ENCODE measurements at places on chromosomes 11 and 22. TPM values are rescaled to one million over a fixed set of nuclear protein-coding genes. Genes with fewer than 3 reads are reported as not detected.

DNA sequence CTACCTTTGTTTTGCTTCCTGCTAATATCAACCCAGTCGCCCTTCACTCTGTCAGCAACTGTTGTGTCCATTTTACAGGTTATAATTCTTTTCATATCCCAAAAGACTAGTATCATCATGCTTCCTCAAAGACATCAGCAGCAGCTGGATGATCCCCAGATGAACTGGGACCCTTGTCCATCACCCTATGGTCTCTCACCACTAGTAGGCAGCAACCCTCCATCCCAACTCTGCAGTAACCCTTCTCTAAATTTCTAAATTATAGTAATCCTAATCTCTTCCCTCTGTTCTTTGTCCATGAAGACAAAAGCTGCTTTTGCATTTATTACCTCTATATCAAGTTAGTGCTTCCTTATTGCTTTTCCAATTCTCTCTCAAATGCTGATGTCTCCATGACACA lies 1025.8 kb downstream of the FAM181B start:
- DNase-seq = no peak

GRCh38 chr11:15011776-15012345 lies 39.7 kb upstream of the CALCA start:
- DNase-seq = no peak

The GAL3ST1 gene
- 2.9 TPM for polyA plus RNA-seq

The UCP3 gene
- 1.4 TPM for polyA plus RNA-seq

The CD3D gene
- 4.7 TPM for polyA plus RNA-seq

GRCh38 chr11:101127197-101127698 lies 2.4 kb downstream of the PGR start:
- peak; percentile 34 for DNase-seq

- no peak for DNase-seq
These were observed 130.2 kb upstream of the NCAM1 start for GRCh38 chr11:112831041-112831440.

DNA sequence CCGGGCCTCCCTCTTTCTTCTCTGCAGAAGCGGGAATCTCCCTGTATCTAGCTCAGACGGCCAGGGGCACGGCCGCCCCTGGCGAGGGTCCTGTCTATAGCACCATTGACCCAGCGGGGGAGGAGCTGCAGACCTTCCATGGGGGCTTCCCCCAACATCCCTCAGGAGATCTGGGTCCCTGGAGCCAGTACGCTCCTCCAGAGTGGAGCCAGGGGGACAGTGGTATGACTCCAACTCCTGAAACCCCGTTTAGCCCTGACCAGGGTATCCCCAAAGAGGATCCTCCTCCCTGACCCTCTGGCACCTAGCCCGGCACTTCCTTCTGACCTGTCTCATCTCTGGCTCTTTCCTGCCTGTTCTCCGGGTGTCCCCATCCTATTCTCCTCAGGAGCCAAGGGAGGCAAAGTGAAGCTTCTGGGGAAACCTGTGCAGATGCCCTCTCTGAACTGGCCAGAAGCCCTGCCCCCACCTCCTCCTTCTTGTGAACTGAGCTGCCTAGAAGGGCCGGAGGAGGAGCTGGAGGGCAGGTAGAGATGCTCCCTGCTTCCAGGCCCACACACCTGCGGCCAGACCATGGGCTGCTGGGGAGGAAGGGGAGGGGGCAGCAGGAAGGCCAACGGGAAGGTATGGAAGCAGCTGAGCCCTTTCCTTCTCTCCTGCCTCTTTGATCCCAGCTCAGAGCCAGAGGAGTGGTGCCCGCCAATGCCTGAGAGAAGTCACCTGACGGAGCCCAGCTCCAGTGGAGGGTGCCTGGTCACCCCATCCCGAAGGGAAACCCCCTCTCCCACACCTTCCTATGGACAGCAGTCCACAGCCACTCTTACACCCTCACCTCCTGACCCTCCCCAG lies 12.9 kb downstream of the ROBO3 start:
- no peak for DNase-seq

GRCh38 chr22:50670513-50670912 lies 2.1 kb upstream of the SHANK3 start:
- DNase-seq = no peak

DNA sequence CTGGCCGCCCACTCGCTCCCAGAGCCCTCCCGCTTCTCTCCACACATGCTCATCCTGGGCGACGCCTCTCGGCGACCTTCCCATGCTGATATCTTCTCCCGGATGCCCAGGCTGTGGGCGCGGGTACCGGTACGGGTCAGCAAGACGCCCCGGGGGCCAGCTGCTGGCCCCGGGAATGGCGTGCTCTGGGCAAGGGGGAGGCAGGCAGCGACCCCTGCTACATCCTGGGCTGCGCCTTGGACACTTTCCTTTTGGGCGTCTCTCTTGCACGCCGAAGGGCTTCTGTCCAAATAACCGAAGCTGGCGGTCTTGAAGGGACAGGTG lies 48.1 kb downstream of the RPL27A start:
- DNase-seq = no peak

GRCh38 chr11:134372961-134373360 lies 39.1 kb downstream of the B3GAT1 start:
- no peak for DNase-seq

DNA sequence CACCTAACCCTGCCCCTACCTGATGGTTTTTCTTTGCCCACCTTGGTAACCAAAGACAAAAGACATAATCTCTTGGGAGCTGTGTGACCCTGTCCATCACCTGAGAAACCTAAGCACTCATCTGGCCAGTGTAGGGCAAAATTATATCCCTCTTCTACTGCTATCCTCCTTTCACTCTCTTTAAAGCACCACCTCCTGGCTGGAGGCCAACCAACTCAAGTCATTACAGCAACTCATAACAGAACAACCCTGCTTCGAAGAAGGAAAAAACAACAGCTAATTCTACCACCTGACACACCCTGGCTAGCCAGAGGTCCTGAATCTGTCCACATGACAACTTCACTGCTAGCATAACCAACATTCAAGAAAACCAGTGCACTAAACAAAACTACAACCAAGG lies 45.5 kb downstream of the GAS2 start:
- DNase-seq = peak; percentile 33

DNA sequence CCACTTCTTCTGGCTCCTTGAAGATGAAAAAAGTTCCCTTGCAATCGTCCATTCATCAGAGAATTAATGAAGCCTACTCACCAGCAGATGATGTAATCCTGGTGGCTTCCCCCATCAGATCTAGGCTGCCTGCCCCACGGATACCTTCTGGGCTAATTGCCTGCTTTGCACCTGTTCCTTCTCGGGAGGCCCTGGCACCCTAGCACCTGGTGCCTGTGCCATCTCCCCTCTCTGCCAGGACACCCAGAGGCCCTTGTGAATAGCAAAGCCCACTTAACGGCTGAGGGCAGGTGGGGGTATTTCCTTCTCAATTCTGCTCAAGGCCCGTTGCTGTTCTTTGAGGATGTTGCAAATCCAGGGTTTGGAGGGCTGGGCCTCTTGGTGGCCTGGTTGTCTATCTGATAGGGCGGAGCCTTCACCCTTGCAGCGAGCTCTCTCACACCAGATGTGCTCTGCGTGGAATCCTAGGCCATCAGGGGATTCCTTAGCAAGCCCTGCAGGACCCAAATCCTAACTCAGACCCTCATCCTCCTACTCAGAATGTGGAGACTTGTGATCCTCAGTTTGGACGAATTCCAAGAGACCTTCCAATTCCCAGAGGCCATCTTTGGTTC lies at the start of gene LMO2:
LMO2 (minus strand) TSS at position 363 of the 614 bp plus-strand sequence. CDS start 22,360 bp downstream, outside the sequence.
- DNase-seq = no peak

DNA sequence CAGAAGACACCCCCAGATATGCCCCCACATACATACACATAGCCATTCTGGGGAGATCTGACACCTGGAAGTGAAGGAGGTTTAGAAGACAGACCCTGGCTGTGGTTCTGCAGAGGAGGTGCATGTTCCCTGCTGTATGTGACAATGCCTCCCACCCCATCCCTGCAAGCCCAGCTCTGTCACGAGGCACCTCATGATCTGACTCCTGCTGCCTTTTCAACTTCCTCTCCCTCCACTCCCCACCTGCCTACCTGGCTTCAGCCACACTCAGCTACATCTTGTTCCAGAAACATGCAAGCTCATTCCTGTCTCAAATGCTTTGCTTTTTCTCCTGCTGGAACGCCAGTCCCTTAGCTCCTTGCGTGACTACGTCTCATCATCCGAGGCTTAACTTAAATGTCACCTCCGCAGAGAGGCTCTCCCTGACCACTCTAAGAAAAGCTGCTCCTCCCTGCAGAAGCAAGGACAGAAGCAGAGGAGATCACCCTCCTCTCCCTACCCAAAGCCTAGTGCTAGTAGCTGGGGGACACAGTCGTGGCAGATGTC lies 114.5 kb downstream of the FEZ1 start:
- DNase-seq = no peak

DNA sequence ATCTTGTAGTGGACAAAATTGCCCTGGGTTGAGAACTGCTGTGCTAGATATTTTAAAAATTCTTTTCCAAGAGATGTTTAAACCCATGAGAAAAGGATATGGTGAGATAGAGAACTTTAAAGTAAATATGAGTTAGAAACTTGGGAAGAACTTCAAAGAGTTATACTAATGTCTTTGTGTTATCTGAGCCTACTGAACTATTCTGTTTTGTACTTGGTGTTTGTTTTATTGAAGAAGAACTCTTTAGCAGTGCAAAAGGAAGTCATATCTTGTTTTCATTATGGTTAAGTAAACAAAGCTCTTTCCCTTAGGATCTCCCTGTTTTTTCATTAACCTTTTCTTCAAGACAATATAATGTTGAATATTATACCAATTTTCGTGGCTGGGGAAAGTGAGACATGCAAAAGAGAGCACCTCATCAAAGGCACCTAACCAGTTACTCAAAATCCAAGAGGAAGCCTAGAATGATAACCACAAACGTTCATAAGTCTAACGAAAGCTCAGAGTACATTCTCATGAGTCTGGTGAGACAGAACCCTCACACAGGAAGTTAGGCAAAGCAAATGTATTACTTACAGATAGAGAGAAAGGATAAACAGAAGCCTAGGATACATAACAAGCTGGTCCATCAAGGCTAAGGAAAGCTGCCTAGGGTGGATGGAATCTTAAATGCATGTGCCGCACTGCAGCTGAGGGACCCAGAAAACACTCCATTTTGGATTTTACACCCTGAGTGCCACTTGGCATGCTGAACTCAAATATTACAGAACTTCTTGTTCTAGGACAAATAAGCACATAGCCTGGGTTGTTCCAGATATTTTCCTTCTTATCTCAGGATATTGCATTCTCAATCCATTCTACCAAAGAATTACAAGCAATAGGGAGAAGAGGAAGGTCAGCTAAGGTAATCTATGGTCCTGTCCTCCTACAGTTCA lies 112.5 kb upstream of the ANO3 start:
- no peak for DNase-seq

The REXO2 gene
- polyA plus RNA-seq = 67.8 TPM

DNA sequence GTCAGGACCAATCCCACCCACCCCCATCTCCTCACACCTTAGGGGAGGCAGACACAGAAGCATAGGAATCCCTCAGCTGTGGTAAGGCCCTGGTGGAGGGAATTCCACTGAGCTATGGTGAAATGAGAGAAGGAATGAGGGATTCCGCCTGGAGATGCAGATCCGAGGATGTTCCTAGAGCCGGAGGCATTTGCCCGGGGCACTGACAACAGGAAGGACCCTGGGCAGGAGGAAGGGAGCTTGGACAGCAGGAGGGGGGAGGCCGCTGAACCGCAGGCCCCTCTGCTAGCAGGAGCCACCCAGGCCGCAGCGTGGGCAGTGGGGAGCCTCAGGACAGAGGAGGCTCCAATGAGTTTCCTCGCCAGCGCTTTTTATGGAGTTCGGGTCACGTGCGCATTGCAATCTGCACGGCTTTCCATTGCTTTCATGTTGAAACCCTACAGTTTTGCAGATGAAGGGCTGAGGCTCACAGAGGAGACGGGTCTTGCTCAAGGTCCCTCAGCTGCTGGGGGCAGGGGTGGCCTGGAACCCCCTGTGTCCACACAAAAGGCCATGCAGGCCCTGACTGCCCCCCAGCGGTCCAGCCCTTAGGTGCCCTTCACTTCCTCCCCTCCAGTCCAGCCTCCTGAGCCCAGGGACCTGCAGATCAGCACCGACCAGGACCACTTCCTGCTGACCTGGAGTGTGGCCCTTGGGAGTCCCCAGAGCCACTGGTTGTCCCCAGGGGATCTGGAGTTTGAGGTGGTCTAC lies 15.5 kb downstream of the CSF2RB start:
- no peak for DNase-seq

DNA sequence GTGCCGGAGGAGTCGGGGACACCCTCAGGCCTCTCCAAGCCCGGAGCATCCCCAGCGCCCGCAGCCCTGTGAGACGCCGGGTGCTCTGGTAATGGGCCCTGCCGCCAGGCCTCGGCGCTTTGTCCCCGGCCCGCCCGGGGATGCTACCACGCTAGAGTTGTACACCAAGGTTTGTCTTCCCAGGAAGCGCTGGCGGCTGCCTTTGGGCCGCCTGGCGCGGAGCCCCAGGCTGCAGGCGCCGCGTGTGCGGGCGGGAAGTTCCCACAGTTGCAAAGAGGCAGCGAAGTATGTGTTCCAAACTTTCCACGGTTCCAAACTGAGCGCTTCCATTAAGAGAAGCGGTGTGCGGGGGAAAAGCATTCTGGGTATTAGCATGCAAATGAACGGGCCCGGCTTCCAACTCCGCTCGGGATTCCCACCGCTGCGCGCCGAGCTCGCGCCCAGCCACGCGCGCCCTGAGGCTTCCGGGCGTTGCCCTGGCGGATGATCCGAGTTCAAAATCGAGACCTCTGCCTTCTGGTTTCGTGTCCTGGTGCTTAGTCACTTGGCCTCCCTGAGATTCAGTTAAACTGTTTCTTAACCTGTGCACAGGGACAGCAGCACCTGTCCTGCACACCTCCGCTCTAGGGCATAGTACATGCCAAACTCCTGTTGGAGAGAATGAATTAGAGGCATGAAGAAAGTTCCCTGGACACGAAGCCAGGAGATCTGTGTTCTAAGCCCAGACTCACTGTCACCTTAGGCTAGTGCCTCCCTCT lies 1.3 kb upstream of the PATZ1 start:
- peak; percentile 67 for DNase-seq

- no peak for DNase-seq
These were observed 100.7 kb upstream of the CD82 start for GRCh38 chr11:44464741-44465140.

GRCh38 chr11:12826441-12826840 lies 152.2 kb downstream of the TEAD1 start:
- no peak for DNase-seq

The CCDC188 gene
- polyA plus RNA-seq = 0.10 TPM

DNA sequence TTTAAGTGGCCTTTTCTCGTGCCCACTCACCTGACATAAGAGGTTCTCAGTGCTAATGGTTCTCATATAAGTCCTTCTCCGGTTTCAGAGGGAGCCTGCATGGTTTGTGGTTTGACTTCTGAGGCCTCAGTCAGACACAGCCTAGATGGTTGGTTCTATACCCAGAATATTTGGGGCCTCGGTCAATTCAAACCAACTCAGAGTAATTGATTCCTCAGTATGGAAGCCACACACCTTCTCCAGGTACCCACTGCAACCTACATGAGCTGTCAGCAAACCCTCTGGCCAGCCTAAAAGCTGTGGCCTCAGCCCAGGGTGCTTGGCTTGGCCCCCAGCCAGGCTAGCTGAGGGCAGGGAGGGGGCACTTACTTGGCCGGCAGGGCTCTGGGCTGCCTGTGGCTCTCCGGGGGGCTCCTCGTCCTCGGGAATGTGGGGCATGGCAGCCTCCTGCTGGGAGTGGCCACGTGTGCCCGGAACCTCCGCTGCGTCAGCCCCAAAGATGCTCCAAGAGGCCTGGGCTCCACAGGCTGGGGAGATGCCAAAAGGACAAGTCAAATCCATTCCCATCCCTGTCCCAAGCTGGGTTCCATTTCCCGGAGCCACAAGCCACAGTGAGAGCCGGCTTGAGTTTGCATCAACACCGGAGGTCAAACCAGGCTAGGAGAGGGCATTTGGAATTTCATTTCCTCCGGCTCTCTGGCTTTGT lies 41.7 kb downstream of the IRAG1 start:
- no peak for DNase-seq
